Stimulated activated CD8-positive, alpha-beta memory T cell treated with anti-CD3 and anti-CD28 coated beads, Interleukin-2, amount 100 ng/mL, for 1 hour (primary cell): ENCODE measurements at places on chromosomes 5 and 9.
A peak's percentile ranks its signal among the peaks of the same experiment; 100 is the strongest.

- DNase-seq: no peak
Observed at GRCh38 chr9:6410633-6411032, 2.4 kb upstream of the UHRF2 start.

DNA sequence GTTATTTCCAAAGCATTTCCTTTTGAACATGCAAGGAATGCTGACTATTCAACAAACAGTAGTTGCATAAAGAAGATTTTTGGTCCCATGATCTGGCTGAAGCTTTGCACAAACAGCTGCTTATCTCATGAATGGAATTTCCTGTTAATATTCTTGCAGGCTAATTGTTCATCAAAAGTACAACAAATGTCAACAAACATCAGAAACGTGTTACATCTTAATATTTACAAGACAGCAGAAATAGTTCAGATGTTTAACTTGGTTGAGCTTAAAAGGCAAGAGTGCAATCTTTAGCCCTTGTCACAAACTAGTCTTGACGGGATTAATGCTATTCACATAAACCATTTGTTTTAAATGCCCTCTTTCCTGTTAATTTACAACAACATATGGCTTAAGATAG is 47.9 kb upstream of the BASP1 start:
- no peak for DNase-seq

DNA sequence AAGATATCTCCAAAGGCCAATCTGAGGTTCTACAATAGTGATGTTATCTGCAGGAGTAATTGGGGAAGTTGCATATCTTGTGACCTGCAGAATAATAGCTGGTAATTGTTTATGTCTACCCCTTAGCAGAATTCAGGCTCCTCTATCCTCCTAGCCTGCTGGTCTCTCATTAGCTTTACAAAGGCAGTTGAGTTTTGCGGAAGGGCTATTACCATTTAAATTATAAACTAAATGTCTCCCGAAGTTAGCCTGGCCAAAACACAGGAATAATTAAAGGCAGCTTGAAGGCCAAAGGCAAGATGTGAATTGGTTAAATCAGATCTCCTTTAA is 168.7 kb downstream of the TTC39B start:
- no peak for DNase-seq

- DNase-seq: no peak
Observed at GRCh38 chr9:99054581-99054980, 50.3 kb upstream of the TGFBR1 start.

GRCh38 chr5:100026606-100027005 is 508.6 kb upstream of the FAM174A start:
- no peak for DNase-seq

- DNase-seq: no peak
Observed at GRCh38 chr9:69027355-69028097, 8.0 kb upstream of the FXN start.

- no peak for DNase-seq
Observed at GRCh38 chr5:58849223-58849622, 266.3 kb downstream of the RAB3C start.

GRCh38 chr5:180006141-180006540 is 65.4 kb downstream of the RNF130 start:
- DNase-seq: no peak

- DNase-seq: peak; percentile 40
Observed at GRCh38 chr5:180784497-180785097, 18.0 kb downstream of the MGAT1 start.

DNA sequence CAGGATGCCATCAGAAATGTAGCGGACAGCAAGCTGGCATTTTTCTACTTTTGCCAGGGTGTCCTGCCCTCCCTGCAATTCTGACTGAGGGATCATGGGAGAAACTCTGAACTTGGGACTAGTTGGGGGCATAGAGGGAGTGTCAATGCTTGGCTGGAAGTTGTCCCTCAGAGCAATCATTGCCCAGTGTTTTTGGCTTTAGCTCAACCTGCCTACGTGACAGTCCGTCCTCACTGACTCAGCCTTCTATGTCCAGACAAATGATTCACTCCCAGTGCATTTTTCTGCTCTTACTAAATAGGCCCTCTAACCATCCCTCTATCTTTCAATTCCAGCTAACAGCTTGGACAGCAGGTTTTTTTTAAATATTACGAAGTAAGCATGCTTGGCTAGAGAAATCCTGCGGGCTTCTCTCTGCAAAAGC is 627.4 kb downstream of the TLR4 start:
- DNase-seq: no peak
